ELF-1 (cell line): ENCODE measurements at places on chromosomes 1 and 21.
A peak's percentile ranks its signal among the peaks of the same experiment; 100 is the strongest.

DNA sequence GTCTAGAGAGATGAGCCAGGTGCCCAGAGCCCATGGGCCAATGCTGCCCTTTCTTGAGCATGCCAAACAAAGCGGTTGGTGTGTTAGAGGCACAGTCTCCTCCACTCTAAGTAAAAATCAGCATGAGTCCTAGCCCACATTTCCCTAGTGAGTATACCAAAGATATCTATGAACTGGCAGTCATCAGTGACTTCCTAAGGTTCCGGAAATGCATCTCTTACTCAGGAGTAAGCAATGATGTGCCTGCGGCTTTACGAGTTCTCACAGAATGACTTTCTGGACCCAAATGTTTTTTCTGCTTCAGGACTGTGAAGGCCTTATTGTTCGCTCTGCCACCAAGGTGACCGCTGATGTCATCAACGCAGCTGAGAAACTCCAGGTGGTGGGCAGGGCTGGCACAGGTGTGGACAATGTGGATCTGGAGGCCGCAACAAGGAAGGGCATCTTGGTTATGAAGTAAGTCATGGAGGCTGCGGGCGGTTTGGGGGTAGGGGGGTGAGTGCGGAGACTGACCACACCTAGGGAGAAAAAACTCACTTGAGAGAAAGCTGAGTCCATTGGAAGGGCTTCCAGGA lies 9.2 kb downstream of the PHGDH start:
- DNase-seq = no peak

DNA sequence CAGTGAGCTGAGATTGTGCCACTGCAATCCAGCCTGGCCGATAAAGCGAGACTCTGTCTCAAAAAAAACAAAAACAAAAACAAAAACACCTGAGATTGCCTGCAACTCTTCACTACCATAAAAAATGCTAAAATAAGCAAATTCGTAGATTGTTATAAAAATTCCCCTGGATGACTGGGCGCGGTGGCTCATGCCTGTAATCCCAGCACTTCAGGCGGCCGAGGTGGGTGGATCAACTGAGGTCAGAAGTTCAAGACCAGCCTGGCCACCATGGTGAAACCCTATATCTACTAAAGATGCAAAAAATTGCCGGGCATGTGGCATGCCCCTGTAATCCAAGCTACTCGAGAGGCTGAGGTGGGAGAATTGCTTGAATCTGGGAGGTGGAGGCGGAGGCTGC lies 10.7 kb downstream of the MED18 start:
- no peak for DNase-seq

GRCh38 chr1:1026599-1027413 lies 6.9 kb downstream of the AGRN start:
- DNase-seq = no peak

DNA sequence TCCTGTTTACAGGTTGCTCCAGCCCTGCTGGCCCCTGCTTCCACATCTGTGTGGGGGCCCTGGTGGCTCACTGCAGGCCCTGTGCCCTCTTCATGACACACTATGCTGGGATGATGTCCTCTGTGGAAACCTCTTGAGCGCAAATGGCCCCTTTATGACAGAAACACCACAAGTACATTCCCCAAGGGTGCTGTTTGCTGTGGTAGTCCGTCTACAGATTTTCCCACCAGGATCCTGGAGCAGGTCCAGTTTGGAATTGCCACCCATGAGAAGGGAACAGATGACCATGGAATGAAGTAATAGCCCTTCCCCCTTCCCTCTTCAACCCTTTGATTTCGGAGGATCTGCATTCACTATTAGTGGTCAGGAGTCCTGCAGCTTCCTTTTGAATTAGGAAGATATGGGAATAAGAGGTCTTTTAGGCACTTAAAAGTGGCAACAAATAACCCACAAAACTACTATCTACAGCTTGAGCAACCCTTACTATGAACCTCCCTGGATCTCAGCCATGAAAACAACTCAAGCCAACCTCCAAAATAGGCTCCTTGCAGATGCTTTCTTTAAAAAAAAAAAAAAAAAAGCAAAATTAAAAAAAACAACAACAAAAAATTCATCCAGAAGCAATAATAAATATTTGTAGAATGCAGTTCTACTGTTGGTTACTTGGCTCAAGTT lies 121.9 kb upstream of the TSPAN2 start:
- DNase-seq = no peak

DNA sequence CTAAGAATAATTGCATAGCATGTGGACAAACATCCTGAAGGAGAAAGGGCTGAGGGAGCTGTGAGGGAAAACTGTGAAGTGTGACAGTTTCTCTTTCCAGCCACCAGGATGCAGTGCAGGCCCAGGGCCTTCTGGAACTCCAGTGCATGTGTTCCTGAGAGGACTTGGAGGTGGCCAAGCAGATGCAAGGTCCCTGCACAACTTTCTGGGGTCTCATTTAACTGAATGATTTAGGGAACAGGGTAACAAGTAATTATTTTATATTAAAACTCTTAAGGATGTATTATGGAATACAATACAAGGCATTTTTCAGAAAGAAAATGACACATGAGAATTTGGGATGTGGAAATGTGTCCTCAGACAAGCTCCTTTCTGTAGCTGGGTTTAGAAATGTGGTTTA lies 61.2 kb upstream of the MCOLN3 start:
- peak; percentile 71 for DNase-seq

DNA sequence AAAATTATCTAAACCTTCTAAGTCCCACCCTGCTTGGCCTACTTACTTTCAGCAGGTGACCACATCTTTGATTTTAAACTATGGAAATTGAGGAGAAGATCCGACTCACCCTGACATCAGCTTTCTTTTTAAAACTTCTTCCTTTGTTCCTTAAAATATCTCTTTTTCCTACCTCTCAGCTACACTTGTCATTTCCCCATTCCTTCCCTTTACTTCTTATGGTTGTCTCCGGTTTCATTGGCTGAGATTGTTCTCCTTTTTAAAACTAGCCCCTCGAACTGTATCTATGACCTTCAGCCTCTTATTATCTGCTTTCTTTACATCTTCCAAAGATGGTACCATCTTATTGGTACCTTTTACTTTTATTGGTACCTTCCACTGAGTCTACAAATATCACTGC lies 87.8 kb upstream of the NRIP1 start:
- DNase-seq = no peak

- DNase-seq = peak; percentile 44
Observed at GRCh38 chr1:110150330-110151174, at the start of gene SLC6A17. Gene SLC6A17, plus strand, starts transcription at chr1:110150494. Its CDS starts 16,436 bp downstream, at chr1:110166930.

GRCh38 chr21:32884062-32884461 lies 112.5 kb upstream of the PAXBP1 start:
- peak; percentile 4 for DNase-seq

DNA sequence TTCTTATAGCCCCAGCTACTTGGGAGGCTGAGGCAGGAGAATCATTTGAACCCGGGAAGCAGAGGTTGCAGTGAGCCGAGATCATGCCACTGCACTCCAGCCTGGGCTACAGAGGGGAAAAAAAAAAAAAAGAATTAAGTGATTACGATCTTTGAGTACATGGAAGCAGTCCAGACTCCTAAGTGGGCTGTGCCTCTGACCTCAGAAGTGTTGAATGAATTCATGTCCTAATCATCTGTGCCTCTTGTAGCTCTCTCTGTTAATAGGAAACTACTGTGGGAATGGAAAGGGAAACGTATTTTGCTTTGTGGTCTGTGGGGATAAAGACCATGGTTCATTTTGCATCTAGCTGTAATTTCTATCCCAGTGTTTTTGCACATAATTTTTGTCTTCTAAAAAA lies 8.4 kb upstream of the IVNS1ABP start:
- DNase-seq = no peak

DNA sequence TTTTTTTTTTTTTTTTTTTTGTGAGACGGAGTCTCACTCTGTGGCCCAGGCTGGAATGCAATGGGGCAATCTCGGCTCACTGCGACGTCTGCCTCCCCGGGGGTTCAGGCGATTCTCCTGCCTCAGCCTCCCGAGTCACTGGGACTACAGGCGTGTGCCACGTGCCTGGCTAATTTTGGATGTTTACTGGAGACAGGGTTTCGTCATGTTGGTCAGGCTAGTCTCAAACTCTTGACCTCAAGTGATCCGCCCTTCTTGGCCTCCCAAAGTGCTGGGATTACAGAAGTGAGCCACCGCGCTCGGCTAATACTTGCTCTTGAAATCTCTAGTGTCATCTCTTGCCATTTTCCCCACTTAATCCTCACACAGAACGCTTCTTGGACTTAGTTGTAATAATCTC lies 1.1 kb upstream of the SYCP1 start:
- DNase-seq = no peak

DNA sequence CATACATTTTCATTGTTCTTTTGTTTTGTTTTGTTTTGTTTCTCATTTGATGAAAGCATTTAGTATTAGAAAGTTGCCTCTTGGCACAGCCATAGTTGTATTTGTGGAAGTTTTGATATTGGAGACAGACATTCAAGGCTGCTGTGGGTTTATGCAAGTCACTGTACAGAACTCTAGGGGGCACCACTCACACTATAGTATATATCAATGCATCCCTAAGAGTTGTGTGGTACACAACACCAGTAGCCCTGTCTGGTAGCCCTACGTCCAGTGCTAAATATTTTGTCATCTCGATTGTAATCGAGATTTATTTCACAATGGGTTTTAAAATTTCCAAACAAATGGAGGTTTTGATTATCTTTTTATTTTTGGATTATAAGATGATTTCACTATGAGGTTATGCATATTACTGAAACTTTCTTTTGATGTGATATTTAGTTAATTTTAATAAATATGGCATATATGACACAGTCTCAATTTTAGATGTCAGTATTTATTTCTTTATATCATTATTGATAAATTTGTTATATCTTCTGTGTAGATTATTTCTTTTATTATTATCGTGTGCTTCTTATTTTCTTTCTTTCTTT lies 112.2 kb downstream of the NR5A2 start:
- no peak for DNase-seq

DNA sequence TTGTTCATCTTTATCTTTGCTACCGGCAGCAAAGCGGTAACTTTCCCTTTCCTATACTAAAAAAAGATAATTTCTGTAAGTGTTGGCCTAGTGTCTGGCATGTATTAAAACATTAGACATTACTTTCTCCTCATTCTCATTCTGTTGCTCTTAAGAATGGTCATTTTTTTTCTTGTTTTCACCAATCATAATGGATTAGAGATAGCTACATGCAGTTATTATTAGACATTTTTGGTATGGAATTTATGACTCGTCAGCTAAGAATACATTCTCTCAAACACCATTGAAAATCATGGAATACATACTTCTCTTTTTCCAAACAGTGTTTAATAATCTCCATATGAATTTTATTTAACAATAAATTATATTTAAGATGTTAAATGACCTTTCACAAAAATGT lies 1154.6 kb downstream of the BRINP3 start:
- DNase-seq = no peak

- DNase-seq = no peak
Observed at GRCh38 chr21:17576080-17576835, 36.4 kb downstream of the BTG3 start.

GRCh38 chr1:33306653-33307493 lies 14.0 kb downstream of the A3GALT2 start:
- DNase-seq = peak; percentile 36

- DNase-seq = peak; percentile 53
Observed at GRCh38 chr1:239814306-239814881, 277.3 kb upstream of the FMN2 start.

GRCh38 chr21:36115138-36115730 lies 19.6 kb upstream of the CBR3 start:
- no peak for DNase-seq

GRCh38 chr1:94701796-94702441 lies 118.2 kb upstream of the SLC44A3 start:
- DNase-seq = no peak

GRCh38 chr21:44273046-44273445 lies 11.3 kb upstream of the DNMT3L start:
- no peak for DNase-seq

DNA sequence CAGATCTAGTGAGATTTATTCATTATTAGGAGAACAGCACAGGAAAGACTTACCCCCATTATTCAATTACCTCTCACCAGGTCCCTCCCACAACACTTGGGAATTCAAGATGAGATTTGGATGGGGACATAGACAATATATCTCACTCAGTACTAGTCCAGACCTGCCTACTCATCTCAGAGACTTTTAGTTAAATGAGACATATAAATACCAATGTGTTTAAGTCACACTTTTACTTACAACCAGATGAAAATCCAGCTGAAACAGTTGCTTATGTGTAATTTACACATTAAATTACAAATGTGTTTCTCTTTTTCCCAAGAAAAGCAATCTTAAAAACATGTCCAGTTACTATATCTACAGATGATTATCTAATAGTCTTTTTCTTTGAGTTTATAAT lies 1145.6 kb downstream of the KCNT2 start:
- DNase-seq = no peak

- peak; percentile 67 for DNase-seq
Observed at GRCh38 chr1:12601700-12602658, 16.0 kb downstream of the DHRS3 start.

- DNase-seq = peak; percentile 60
Observed at GRCh38 chr1:32334864-32335534, 1.0 kb downstream of the MARCKSL1 start.

- DNase-seq = no peak
Observed at GRCh38 chr1:58964880-58965279, 181.0 kb upstream of the JUN start.

GRCh38 chr1:173488001-173488400 lies 10.9 kb downstream of the PRDX6 start:
- DNase-seq = no peak

GRCh38 chr1:66532798-66533783 lies 862 bp upstream of the SGIP1 start:
- DNase-seq = peak; percentile 19

DNA sequence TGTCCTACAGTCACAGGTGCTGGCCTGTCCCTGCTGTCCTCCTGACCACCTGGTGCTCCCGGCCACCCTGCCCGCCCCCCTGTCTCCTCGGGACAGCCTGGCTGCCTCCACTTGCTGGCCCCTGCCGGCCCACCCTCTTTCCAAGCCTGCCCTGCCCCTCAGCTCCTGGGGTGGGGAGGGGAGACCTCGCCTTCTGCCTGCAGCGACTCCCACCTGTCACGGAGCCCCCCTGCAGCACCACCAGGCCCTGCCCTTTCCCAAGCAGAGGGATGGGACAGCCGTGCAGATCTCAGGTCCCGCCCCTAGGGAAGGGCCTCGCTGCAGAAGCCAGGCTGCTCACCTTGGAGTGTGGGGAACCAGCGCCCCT lies 7.5 kb downstream of the LRRC3 start:
- DNase-seq = no peak

GRCh38 chr1:226846786-226847185 lies 23.6 kb upstream of the PSEN2 start:
- no peak for DNase-seq

- no peak for DNase-seq
Observed at GRCh38 chr1:169572187-169572586, 14.1 kb downstream of the F5 start.

- no peak for DNase-seq
Observed at GRCh38 chr1:220890602-220891001, 11.4 kb downstream of the HLX start.

DNA sequence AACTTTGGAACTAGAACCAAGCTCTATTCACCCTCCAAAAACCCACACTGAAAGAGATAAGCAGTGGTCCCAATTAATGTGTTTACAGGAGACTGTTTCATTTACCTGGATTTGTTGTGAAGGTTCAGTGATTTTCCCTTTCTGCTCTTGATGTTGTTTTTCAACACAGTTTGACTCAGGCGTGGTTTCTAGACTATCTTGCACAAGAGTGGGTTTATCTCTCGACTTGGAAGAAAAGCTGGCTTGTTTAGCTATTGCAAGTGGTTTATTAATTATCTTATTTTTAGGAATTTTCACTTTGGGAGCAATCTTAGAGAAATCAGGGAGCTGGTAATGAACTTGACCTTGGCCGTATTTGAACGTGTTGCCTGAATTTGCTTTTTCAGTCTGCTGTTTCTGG lies 5.3 kb downstream of the AKNAD1 start:
- DNase-seq = no peak

GRCh38 chr1:19484338-19484797 lies 971 bp downstream of the CAPZB start:
- peak; percentile 17 for DNase-seq
